ENCODE measurements at places on chromosomes 16 and 17.
A peak's percentile ranks its signal among the peaks of the same experiment; 100 is the strongest.

- DNase-seq = no peak
Observed at GRCh38 chr17:1713160-1713877, 3.1 kb upstream of the TLCD2 start.

- DNase-seq = no peak
Observed at GRCh38 chr17:12709063-12709462, 43.4 kb downstream of the MYOCD start.

DNA sequence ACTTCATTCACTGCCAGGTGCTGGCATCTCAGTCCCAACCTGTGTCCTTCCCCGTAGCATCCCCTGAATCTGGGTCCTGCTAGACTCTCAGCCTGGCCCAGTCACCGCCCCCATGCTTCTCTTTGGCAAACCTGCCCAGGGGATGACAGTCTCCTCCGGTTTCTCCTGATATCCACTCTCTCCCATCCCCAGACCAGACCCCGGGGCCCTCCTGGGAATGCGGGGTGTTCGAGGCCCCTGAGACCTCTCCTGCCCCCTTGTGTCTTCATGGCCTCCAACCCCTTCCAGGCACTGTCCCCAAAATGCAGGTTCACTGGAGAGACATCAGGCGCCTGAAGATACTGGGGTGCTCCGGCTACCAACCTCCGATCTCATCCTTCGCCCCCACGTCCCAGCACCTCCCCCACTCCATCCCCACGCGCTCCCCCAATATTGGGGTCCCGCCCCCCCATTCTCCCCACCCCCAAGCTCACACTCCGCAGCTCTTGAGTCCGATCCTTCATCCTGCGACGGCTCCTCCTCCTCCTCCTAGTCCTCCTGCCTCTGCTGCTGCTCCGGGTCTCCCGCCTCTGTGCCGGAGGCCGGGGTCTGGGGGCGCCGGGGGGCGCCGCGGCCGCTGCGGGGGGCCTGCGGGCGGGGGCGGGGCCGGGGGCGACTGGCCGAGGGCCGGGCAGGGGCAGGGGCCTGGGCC is 399 bp downstream of the STX1B start:
- no peak for DNase-seq

- DNase-seq = no peak
Observed at GRCh38 chr17:61469474-61469873, 17.3 kb downstream of the TBX4 start.

- DNase-seq = no peak
Observed at GRCh38 chr16:56679078-56679730, 3.1 kb upstream of the MT1X start.

DNA sequence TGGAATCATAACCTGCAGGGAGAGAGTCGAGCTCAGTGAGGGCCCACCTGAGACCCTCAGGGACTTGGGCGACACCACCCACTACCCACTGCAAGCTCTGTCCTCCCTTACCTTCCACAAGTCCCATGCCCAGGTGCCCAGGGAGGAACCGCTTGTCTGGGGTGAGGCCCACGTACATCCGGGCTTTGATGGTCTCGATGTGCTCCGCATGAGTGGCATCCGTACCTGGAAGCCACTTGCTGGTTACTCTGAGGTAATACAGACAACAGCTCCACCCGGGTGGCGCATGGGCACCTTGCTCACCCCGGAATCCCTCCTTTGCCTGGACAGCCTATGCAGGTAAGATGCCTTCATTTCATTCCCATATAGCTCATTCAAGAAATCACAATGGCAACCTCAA is 24.8 kb downstream of the MIEF2 start:
- no peak for DNase-seq

DNA sequence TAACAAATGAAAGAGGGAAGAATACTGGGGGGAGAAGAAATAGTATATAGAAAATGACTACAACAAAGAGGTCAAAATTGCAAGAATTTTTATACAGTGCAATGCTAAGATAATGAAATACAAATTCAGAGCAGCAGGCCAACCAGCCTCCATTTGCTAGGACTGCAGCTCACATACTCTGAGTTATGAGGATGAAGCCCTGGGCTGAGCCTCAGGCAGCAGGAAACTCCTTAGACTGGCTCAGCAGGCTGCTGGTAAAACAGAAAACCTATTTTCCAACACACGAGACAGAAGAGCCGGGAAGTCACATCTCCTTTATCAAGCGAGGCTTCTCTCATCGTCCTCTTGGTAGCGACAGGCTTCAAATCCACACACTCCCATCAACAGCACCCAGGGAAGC is 296.5 kb downstream of the SLC39A11 start:
- DNase-seq = no peak

DNA sequence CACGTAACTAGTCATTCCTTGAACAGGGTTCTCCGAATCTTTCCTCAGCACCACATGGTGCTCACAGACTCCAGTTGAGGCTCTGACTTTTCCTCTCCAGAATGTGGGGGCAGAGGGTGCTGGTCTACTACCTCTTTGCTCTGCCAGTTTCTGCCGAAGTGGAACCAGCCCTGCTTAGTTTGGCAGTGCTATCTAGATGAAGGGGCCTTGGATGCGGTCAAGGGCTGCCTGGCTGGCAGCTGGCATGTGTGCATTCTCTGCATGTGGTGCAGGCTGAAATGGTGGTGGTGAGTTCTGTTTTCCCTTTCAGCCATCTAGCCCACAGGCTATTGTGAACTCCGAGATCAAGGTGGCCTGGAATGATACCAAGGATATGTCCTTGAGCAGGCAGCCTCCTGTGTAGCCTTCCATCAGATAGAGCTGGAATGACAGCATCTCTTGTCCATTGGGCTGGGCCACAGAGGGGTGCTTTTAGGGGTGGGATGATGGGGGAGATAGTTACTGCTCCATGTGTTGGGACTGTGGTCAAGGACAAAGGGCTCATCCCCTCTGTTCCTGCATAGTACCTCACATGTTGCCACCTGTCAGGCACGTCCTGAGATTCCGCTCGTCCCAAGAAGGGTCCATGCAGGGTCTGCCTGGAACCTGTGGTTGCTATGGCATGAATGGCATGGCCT is 2.0 kb downstream of the DYNLL2 start:
- DNase-seq = no peak

DNA sequence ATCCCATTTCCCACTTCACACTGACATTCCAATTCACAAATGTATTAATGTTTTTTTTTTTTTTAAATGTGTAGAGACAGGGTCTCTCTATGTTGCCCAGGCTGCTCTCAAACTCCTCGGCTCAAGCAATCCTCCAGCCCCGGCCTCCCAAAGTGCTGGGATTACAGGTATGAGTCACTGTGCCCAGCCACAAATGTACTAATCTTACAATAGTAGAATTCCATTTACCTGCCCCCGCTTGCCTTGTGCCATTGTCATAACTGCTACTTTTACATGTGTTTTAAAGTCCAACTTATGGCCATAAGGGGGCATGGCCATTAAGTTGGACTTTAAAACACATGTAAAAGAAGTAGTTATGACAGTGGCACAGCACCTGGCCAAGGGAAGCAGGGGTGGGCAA is 4.6 kb downstream of the MMP28 start:
- no peak for DNase-seq

- no peak for DNase-seq
Observed at GRCh38 chr16:66705790-66706505, 9.4 kb upstream of the CMTM4 start.

DNA sequence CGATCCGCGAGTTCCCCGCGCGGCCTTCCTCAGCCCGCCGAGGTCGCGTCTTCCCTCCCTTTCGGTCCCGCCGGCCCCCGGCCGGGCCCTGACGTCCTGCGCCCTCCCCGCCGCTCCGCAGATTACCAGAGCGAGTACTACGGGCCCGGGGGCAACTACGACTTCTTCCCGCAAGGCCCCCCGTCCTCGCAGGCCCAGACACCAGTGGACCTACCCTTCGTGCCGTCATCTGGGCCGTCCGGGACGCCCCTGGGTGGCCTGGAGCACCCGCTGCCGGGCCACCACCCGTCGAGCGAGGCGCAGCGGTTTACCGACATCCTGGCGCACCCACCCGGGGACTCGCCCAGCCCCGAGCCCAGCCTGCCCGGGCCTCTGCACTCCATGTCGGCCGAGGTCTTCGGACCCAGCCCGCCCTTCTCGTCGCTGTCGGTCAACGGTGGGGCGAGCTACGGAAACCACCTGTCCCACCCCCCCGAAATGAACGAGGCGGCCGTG is 5.4 kb downstream of the LHX1 start:
- DNase-seq = no peak

DNA sequence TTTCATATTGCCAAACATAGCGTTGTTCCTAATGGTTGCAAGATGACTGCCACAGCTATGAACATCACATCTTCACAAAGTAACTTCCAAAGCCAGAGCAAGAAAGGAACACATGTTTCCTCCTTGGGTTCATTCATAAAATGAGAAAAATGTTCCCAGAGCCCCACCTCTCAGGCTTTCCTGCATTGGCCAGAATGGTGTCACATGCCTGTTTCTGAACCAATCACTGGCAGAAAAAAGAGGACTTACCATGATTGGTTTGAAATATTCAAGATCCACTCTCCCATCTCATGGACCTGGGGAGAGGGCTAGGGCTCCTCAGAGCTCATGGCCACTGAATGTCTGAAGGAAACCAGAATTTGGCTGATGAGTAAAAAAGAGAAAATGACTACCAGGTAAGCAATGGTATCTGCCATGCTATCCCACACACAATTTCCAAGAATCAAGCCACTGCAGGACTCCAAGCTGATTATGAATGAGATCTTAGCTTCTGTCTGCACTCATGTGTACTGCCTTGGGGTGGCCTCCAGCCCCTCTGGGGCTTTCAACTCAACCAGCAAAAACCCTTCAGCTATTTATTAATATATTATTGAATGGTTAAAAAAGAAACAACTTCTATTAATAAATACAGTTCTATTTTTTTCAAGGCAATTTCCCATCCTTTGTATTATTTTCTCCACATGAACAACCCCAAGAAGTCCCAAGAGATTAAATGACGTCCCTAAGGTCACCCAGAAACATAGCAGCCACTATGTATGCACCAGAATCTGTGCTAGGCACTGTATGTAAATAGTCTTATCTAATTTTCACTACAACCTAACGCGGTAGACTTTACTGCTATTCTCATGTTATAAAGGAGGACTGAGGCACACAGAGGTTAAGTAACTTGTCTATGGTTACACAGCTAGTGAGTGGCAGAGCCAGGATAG is 61.4 kb upstream of the TMC5 start:
- DNase-seq = peak; percentile 16

DNA sequence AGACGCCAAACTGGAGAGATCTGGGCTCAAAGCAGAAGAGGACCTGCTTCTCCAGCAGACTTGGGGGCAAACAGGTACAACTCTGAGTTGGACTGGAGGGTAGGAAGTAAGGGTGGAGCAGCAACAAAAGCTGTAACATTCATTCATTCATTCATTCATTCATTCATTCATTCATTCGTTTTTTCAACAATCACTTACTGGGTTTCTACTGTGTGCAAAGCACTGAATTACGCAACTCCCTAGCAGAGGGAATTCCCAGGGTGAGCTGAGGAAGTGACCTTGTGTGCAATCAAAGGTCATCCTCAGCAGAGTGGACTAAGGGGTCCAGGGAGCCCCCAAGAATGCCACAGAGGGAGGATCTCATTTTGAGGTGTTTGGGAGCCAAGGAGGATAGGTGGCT is 231.1 kb upstream of the SDK2 start:
- DNase-seq = no peak

DNA sequence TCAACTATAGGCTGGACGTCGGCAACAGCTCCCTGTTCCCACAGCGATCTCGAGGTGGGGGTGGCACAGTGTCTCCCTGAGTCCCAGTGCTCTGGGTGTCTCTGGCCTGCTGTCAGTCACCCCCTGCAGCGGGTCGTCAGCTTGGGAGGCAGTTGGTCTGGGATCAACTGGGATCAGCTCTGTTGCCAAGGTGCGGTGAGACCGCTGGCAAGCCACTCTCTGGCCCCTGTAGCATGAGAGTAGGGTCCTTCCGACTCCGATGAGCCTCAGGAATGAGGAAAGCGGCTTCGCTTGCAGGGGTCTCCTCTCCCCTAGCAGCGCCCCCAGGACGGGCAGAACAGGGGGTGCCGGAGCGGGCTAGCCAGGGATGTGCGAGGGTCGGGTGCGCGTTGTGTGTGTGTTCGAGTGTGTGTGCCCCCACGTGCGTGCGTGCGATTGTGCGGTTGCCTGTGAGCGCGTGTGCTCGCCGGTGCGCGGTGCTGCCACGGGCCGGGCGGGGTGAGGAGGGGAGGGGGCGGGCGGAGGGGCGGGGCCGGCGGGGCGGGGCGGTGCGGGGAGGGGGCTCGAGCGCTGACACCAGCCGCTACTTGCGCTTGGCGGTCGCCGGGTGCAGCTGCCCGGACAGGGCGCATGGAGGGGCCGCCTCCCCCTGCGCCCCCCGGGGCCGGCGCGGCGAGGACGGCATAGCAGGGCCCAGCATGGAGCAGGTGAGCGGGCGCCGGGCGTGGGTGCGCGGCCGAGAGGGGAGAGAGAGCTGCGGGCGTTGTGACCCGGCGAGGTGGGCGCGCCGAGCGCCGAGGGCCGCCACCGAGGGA is 9.4 kb upstream of the ARHGAP23 start:
- peak; percentile 44 for DNase-seq

- no peak for DNase-seq
Observed at GRCh38 chr17:39156491-39156890, 5.1 kb upstream of the PLXDC1 start.

GRCh38 chr17:46108550-46109110 is 84.6 kb downstream of the KANSL1 start:
- no peak for DNase-seq

DNA sequence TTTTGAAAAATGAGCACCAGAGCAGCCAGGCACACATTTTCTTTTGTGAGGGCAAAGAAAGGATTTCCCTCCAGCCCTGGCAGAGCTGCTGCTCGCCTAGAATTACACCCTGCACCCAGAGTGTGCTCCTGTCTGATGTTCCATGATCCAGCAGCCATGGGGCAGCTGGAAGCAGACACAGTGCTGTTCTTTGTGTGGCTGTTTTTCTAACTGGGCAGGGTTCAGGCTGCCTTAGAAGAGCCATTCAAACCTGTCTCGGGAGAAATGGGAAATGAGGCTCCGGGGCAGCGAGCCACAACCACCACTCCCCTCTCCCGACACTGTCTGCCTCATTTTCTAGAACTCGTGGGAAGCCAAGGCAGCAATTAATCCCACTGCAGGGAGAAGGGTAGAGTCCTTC is 28.9 kb downstream of the LITAF start:
- no peak for DNase-seq

- no peak for DNase-seq
Observed at GRCh38 chr16:66428682-66429251, 1.7 kb downstream of the BEAN1 start.

GRCh38 chr17:59221159-59221847 is 992 bp downstream of the GDPD1 start:
- DNase-seq = no peak

- DNase-seq = no peak
Observed at GRCh38 chr17:65166787-65167186, 29.6 kb downstream of the RGS9 start.

GRCh38 chr16:70694088-70694867 is 8.4 kb upstream of the MTSS2 start:
- no peak for DNase-seq

DNA sequence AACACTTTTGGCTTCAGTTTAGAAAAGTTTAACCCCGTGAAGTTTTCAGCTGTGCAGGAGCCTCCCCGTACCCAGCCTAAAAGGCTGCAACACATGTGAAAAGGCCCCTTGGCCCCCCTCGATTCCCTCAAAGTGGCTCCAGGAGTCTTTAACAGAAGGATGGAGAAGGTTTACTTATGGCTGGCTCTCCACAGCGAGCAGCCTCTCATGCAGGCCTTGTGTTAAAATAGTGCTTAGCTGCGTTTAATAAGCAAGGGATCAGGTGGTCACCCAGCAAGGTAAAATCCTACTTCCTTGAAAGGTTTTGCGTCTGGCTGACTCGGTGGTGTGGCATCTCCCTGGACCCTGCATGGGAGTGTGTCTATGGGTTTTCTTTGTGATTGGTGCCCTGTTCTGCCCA is 8.4 kb upstream of the CYLD start:
- DNase-seq = no peak

All from NAMALWA (cell line).